ENCODE measurements at places on chromosomes 7 and 10.

DNA sequence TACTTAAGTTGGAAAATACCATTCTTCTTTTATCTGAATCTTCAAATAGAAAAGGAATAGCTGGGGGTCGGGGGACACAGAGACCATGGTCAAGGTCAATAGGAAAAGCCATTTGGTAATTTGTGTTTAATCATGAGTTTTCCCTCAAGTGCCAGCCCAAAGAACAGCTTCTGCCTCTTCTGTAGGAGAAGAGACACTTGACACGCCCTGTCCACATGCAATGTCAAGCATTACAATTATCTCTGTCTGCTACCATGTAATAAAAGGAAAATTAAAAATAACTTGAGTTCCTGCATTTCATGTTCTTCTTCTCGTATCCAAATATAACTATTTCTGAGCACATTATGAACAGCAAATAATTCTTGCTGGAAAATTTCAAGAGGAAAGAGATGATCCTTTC lies 241.7 kb downstream of the IPMK start:
- DNase-seq = no peak

DNA sequence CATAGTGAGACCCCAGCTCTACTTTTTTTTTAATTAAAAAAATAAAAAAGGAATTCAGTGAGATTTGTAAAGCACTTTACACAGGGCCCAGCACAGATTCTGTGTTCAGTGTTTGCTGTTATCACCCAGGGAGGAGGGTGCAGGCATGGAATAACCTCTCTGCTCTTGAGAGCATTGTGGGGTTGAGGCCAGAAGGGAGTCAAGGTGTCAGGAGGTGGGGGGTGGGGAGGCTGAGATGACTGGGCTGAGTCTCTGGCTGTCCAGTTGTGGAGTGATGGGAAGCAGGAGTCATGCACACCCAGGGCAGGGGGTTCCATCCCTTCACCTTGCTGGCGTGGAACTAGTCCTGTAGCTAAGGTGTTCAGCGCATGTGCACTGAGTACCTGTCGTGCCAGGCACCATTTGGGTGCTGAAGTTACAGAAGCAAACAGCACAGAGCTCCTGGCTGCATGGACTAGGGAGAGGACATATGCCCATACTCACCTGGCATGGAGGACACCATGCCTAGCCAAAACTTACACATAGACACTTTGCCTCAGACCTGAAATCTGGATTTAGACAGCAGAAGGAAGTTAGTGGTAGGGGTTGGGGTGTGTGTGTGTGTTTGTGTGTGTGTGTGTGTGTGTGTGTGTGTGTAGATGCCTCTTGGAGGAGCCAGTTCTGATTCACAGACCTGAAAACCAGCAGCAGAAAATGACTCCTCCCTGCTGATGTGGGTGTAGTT lies 69.2 kb upstream of the LRRC4 start:
- no peak for DNase-seq

DNA sequence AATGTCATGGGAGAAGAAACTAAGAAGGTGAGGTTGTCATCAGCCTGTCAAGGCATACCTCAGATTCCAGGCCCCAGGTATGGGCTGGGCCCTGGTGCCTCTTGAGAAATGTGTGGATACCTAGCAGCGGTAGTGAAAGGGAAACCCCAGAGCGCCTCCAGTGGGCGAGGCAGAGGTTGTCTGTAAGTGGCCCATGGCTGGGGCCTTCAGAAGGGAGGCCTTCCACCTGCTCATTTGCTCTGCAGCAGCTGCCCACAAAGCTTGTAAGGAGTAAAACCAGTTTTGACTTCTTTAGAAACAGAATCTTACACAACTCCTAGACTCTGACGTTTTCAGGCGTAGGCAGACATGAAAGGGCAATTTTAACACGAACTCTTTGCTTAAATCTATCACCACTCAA lies 509.9 kb downstream of the PARD3 start:
- no peak for DNase-seq

DNA sequence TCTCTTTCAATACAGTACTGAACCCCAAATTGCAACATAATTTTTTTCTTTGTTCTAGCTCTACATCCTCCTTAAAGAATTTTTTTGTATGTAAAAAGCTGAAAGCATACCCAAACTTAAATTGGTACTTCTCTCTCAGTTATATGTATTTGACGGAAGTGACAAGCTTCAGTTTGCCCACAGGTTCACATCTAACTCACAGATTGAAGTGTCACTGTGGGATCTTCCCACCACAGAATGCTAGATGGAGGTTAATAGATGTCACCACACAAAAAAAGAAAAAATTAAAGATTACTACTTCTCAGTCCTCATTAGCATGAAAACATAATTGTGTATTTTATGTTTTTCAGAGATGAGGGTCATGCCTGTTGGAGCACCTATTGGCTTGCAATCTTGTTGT lies 150.9 kb upstream of the GHITM start:
- no peak for DNase-seq

- DNase-seq = no peak
Observed at GRCh38 chr7:110336423-110336822, 754.5 kb upstream of the LRRN3 start.

- DNase-seq = no peak
Observed at GRCh38 chr7:138773817-138774216, 24.0 kb upstream of the TMEM213 start.

DNA sequence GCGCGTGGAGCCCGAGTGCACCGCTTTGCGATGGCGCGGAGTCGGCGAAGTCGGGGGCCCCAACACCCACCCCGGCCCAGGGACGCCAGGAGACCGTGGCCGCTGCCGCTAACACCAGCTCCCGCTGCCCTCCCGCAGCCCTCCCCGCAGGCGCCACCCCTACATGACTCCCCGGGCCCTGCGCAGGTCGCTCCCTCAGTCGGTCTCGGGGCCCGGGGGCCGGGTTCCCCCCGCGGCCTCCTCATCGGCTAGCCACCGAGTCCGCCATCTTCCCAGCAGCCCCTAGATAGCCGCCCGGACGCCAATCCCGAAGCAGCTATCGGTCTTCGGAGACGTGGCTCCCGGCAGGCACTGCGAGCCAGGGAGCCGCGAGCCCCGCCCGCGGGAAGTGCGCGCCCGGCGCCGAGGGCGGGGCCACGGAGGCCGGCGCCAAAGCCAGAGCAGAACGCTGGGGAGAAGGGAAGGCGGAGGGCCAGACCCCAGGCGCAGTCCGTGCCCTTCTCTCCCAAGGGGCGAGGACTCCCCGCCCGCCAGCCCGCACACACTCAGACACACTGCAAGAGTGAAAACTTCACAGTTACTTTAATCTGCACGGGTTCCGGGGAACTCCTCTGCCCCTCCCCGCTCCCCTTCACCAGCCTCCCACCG lies at the start of gene FASTK:
Gene FASTK, minus strand, starts transcription at position 288 of the 648 bp plus-strand sequence. Its CDS starts 43 bp downstream, at position 245.
- peak; percentile 86 for DNase-seq

- DNase-seq = no peak
Observed at GRCh38 chr10:77436257-77436975, 201.2 kb downstream of the KCNMA1 start.

DNA sequence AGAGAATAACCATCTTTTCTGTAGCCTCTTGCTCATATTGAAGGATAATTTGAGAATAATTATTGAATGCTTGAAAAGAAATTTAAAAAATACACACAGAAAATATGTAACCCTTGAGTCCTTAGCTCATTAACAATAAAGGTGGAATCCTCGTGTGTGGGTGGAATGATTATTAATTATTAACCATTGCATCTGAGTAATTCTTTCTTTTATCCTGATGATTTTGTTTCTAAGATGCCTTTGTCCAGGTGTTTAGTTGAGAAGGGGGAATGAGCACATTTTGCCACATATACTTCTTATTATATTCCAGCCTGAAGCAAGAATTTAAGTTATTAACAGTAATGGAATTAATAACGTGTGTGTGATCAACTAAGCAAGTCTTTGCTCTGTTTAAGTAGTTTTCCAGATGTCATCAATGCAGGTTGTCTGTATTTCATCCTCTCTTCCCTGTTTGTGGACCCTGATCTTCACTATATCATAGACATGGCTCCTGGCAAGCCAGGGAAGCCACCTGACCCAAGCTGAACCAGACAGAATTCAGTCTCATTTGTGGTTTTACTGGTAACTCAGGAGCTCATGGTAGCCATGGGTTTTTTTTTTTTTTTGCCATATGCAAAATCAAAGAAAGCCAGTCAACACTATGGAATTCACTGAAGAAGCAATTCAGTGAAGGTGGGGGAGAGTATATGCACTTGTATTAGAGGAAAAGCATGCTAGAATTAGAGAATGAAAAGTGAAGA lies 144.3 kb downstream of the KIF20B start:
- DNase-seq = peak; percentile 34

DNA sequence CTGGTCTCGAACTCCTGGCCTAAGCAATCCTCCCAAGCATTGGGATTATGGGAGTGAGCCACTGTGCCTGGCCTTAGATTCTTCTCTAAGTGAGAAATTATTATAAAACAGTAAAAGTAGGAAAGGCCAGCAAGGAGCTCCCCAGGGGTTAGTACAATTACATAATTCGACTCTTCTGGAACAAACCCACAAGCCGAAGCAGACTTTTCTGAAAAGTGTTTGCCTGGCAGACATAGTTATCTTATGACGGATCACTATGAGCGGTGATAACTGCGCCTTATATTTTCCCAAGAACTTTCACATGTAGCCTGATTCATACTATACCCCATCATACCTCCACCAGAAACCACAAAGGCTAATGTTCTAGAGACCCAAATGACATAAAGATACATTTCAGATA lies 30.2 kb upstream of the SH3PXD2A start:
- DNase-seq = no peak

- no peak for DNase-seq
Observed at GRCh38 chr7:36651404-36651803, 72.9 kb downstream of the AOAH start.

DNA sequence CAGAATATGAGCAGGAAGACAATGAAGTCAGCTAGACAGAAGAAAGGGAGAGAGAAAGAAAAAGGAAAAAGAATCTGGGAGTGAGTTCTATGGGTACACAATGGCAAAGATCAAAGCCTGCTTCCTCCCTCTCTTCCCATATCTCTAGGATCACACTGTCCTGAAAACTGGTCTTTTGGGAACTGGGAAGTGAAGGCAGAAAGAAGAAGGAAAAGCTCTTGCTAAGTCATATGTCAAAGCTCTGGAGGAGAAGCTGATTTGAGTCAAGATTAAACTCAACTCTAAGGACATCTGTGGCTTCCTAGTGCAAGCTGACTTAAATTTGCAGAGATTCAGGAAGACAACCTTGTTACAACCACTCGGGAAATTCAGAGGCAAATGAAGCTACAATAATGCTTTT lies 147.5 kb downstream of the DOCK4 start:
- DNase-seq = no peak

- DNase-seq = no peak
Observed at GRCh38 chr10:18501629-18502028, 149.8 kb downstream of the NSUN6 start.

DNA sequence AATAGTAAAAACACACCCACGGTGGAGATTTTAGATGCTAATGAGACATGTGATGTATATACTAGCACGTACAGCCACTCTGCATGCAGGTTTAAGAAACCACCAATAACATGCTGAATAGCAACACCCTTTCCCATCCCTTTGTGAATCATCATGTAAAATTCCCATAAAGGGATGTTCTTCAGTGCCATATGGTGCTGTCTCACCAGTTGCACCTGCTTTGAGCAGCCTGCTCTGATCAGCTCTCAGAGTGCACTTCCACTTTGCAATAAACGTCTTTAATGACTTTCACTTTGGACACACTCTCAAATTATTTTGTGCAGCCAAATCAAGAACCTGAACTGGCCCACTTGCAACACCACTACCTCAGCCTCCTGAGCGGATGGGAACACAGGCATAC lies 615.0 kb downstream of the ANKRD7 start:
- DNase-seq = no peak

DNA sequence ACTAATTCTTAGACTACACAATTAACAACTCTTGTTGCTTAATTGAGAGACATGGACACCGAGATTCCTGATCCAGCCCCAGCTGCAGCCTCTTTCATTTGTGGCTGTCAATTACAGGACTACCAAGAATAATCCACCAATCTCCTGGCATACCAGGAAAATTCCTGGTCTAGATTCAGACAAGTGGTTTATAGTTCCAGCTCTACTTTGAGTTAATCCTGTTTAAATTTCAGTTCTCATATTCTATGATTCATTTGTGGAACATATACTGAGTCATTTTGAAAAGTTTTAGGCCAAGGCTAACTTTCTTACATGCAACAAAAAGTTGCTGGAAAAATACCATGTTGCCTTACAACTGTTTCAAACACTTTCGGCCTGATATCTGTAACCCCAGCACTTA lies 253.5 kb downstream of the MAGI2 start:
- no peak for DNase-seq

- DNase-seq = no peak
Observed at GRCh38 chr10:104002911-104003310, 36.0 kb downstream of the SLK start.

DNA sequence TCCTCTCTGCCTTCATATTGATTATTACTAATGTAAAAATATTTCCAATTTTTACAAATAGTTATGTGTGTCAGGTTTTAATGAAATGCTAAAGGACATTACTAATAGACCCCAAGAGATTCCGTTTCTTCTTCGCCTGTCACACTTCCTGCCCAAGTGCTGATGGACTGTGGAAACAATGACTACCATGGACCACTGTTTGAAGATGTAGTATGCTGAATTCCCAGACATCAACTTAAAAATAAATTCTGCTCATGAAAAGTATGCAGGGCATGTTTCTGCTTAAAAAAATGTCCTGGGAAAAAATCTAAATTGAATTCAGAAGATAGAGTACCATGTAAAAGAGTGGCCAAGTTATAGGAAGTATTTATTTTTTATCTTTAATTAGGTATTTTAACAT lies 52.1 kb downstream of the ST7 start:
- DNase-seq = no peak

DNA sequence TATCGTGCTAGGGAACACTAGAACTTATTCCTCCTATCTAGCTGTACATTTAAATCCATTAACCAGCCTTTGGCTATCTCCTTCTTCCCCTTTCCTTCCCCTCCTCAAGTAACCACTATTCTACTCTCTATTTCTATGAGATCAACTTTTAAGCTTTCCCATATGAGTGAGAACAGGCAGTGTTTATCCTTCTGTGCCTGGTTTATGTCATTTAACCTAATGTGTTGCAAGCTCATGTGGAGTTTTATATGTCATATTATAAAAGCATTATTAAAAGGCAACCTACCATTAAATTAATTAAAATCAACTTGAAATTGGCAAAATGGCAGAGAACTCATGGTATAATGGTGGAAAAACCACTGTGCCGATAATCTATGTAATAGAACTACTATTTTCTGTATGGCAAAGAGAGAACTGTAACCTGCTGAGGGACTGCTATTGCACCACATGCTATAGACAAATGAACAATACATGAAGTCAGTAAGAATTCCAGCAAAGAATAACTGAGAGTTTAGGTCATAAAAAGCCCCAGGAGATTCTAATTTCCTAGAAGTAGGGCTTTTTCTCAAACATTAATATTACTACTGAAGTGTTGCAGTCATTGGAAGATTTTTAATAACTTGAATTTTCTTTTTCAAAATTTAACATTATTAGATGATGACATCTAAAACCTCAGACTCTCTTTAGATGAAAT lies 81.8 kb downstream of the LRRN3 start:
- no peak for DNase-seq

GRCh38 chr10:100969187-100970075 lies at the start of gene SEMA4G:
TSS of gene SEMA4G (plus strand) at chr10:100969504. CDS start at chr10:100972913, 3,409 bp downstream.
- peak; percentile 34 for DNase-seq

- no peak for DNase-seq
Observed at GRCh38 chr7:18189500-18190126, 162.0 kb upstream of the PRPS1L1 start.

Data from SW480 (cell line).